ENCODE measurements at places on chromosomes 13 and 19. TPM values are rescaled to one million over a fixed set of nuclear protein-coding genes. Genes with fewer than 3 reads are reported as not detected.

The SGCG gene
- total RNA-seq = not detected

The LAIR1 gene
- not detected for total RNA-seq

The SERPINE3 gene
- not detected for total RNA-seq

The UHRF1 gene
- total RNA-seq = 37.9 TPM

The NALCN gene
- 1.8 TPM for total RNA-seq

The VSTM1 gene
- not detected for total RNA-seq

The SOHLH2 gene
- not detected for total RNA-seq

The FGF21 gene
- not detected for total RNA-seq

The IFNL1 gene
- total RNA-seq = not detected

The USP12 gene
- 9.0 TPM for total RNA-seq

The COLGALT1 gene
- 208 TPM for total RNA-seq
